ENCODE measurements at places on chromosomes 12 and 14.

GRCh38 chr14:104171895-104172294 lies 33.5 kb downstream of the KIF26A start:
- ATAC-seq, result no peak

DNA sequence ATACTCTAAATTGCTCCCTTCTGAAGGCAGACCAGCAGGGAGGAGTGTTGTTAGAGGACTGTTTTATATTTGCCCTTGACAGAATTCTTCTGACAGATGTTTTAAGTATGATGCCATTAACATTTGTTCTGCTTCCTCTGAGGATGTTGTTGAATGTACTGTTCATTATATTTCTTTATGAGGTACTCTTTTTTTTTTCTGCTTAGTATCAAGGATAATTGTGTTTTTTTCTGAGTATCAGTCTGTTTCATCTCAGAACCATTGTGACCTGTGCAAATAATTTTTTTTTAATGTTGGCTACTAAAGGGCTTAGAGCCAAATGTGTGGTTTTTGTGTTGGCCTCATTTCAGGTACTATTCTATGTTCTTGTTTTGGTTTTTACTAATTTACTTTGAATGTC lies 10.6 kb downstream of the METAP2 start:
- ATAC-seq, result no peak

DNA sequence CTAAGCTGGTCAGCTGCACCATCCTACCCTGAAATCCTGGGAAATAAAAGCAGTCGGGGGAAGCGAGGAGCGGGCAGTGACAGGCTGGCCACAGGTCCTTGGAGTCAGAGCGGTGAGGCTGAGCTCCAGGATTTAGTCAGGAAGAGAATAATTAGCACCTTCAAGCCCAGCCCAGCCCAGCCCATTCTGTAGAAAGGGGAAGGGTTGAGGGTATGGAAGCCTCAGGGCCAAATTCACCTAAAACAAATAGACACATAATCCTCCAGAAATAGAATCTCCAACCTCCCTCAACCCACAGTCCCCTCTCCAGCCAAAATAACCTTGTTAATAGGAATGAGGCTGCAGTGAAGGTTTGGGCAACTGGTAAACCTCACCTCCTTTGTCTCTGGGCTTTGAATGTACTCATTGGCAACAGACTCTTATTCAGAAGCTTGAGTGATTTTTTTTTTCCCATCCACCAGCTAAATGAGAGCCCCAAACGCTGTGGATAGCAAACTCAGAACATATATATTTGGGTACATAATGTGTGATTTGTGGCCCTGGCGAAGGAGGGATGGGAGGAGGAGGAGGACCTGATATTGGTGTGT lies 334.1 kb downstream of the DPF3 start:
- no peak for ATAC-seq

- ATAC-seq, result no peak
These were observed 48.6 kb downstream of the PPP1R36 start for GRCh38 chr14:64598404-64598803.

- no peak for ATAC-seq
These were observed 2.8 kb upstream of the KCNH3 start for GRCh38 chr12:49535921-49536525.

- ATAC-seq, result no peak
These were observed 64.8 kb upstream of the TMEM260 start for GRCh38 chr14:56514663-56515371.

DNA sequence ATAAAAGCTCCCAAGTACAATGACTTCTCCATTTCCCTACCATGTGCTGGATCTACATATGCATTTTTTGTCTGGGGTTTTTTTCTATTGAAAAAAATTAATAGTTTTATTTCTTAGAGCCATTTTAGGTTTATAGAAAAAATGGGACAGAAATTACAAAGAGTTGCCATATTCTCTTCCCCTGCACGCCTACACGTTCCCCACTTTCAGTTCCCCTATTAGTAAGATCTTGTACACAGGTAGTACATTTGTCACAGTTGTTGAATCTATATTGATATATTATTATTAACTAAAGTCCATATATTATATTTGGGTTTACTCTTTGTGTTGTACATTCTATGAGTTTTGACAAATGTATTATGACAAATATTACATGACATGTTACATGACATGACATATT lies 35.7 kb downstream of the SIX6 start:
- ATAC-seq, result no peak

DNA sequence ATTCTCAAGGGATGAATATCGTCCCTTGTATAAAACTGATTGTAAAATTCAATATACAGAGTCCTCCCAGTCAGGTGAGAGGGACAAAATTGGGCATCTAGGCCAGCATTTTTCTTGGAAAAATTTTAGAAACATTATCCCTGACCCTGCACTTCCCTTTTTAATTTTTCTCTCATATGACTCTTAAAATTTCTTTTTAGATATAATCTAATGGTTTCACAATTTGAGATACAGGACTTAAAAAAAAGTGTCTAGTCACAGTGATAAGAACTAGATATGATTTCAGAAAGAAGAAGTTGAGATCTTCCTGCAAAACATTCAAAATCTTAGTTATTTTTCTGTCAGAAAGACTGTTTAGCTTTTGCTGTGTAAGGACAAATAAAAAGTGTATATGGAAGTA lies 270.8 kb upstream of the PPFIA2 start:
- no peak for ATAC-seq

DNA sequence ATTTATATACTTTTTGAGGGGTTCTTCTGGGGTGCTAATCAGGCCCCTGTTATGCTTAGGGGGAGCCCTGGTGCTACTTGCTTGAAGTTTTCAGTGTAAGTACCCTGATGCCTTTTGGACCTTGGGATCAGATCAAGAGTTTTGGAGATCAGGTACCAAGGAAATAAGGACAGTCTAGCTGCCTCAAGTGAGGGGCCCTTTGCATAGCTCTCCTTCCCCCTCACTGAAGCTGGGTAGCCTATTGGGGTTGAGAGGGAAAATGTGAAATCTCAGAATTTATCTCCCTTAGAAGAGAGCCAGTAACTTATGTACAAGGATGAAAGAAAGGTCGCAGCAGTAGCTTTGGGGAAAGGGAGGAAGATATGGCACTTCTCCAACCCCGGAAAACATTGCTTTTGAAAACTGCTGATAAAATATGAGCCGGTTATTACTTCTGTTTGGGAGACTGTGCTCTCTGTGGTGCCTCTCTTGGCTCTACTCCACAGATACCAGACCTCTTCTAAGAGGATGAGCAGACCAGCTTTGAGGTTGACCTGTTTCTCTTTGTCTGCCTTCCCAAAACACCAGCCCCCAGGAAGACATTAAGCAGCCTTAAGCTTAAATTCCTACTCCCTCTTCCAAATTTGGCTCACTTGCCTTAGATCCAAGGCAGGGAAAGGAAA lies 8.8 kb upstream of the AMHR2 start:
- peak; percentile 14 for ATAC-seq

DNA sequence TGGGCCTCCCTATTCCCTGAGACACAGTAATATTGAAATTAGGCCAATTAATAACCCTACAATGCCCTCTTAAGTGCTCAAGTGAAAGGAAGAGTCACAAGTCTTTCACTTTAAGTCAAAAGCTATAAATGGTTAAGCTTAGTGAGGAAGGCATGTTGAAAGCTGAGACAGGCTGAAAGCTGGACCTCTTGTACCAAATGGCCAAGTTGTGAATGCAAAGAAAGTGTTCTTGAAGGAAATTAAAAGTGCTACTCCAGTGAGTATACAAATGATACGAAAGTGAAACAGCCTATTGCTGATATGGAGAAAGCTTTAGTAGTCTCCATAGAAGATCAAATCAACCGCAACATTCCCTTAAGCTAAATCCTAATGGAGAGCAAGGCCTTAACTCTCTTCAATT lies 140.8 kb downstream of the PTCSC3 start:
- ATAC-seq, result no peak

DNA sequence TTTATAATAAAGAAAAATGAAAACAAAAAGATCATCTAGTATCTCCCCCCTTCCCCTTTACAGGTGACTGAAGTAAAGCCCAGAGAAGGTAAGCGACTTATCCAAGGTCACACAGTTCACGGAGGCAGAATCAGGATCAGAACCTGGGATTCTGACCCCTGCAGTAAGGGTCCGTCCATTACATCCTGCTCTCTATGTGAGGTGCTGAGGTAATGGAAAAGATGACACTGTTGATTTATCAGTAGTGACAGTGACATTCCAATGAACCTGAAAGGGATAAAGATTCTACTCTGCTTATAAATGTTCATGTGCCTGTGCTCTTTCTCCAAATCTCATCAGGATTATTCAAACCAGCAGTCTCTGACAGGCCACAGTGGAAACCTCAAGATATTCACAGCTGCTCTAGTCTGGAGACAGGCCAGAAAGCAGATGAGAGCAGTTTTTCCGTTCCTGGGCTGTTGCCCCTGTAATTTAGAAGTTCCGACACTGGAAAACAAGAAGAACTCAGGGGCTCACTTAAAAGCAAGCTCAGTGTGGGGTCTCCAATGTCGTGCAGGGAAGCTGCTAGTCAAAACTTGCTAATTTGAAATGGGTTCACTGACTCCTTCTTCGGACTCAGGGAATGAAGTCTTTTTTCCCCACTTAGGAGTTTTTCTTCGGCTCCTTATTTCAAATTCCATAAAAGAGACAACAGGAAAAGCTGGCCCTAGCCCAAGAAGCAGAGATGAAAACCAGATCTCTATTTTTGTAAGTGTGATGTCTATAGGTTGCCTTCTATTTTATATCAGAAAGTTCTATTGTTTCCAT lies 131.8 kb upstream of the EEA1 start:
- ATAC-seq, result no peak

- no peak for ATAC-seq
These were observed 1.7 kb upstream of the CLEC4C start for GRCh38 chr12:7748852-7749251.

GRCh38 chr12:128021561-128021960 lies 245.4 kb upstream of the TMEM132C start:
- no peak for ATAC-seq

- no peak for ATAC-seq
These were observed 30.4 kb upstream of the P2RX7 start for GRCh38 chr12:121102307-121102706.

GRCh38 chr14:103745424-103745823 lies 29.8 kb downstream of the ZFYVE21 start:
- no peak for ATAC-seq

GRCh38 chr14:103408491-103409155 lies 23.4 kb downstream of the MARK3 start:
- no peak for ATAC-seq

DNA sequence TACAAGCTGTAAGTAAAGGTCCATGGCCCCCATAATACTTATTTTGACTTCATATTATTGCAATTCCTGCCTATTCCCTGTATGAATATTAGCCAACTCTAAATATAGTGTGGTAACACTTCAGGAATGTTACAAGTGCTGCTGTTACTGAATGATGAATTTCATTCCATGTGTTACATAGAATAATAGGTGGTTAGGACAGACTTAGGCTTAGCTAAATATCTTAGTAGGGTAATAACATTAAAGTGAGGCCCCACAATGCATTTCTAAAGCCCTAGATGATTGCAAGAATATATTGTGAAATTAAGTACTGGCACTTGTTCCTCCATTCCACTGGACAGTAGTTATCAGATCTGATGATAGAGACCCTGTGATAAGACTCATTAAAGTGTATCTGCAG lies 182.7 kb downstream of the PCNX1 start:
- no peak for ATAC-seq

GRCh38 chr14:65361920-65362319 lies 50.6 kb upstream of the FUT8 start:
- ATAC-seq, result peak; percentile 82

- no peak for ATAC-seq
These were observed 271.6 kb upstream of the PLEKHG7 start for GRCh38 chr12:92431146-92431545.

GRCh38 chr12:89873745-89874144 lies 165.1 kb upstream of the ATP2B1 start:
- no peak for ATAC-seq

DNA sequence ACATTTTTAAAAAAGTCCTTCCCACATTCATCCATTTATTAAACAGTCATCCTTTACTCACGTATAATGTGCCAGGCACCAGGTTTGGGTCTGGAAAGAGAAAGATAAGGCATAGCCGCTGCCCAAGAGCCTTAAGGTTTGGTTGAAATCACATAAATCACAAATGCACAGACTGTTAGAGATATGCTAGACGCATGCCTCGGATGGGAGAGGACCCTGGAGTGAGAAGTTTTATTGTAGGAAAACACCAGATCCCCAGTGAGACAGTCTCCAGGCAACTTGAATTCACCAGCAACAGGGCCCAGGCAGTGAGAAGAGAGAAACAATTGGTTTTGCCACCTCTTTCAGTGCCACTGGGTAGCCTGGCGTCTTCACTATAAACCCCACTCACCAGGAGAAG lies 305.9 kb upstream of the AMIGO2 start:
- no peak for ATAC-seq

- no peak for ATAC-seq
These were observed 105.1 kb downstream of the SCARB1 start for GRCh38 chr12:124758266-124759220.

GRCh38 chr14:55800156-55800785 lies 220.3 kb downstream of the KTN1 start:
- ATAC-seq, result no peak

- ATAC-seq, result no peak
These were observed 153.1 kb downstream of the BCAT1 start for GRCh38 chr12:24795699-24796347.

- ATAC-seq, result no peak
These were observed 401.7 kb downstream of the TRHDE start for GRCh38 chr12:72673853-72674252.

DNA sequence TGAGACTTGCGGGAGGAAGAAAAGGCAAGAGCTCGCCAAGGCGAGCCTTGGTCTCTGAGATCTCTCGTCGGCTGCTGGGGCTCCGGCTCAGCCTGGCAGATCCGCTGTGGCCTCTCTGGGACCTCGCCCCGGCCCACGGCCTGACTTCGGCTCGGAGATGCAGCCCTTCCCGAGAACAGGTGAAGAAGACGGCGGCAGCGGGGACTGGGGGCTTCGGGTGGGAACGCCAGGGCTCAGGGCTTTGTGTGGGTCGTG lies 6.0 kb upstream of the HOXC9 start:
- peak; percentile 2 for ATAC-seq

DNA sequence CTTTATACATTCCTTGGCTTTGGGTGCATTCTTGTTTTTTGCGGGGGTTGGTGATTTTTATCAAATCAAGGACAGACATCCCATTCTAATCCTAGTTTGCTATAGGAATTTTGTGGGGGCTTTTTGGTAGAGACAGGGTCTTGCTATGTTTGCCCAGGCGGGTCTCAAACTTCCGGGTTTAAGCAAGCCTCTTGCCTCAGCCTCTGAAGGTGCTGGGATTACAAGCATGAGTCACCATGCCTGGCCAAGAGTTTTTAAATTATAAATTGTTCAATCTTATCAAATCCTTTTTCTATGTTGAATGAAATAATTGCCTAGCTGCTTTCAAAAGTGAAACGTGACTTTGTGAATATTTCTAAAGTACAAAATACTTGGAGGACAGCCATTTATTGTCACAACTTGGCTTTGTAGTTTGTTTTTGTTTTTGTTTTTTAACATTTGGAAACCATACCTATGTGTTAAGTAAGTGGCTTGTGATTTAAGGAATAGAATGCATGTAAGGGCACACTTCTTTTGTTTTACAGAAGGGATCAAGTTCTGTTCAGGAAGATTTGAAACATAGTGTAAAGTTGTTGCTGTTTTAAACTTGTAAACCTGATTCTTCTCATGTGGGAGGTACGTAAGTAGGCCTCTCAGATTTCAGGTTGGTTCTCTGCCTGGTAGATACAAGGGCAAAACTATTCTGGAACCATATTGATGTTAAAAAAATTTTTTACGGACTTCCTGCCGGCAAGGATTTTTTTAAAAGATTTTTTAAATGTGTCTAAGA lies 13.4 kb downstream of the MARK3 start:
- no peak for ATAC-seq
